Articular chondrocyte of knee joint (primary cell): ENCODE measurements at places on chromosomes 2 and 18. TPM values are rescaled to one million over a fixed set of nuclear protein-coding genes. Genes with fewer than 3 reads are reported as not detected.

The EGR4 gene
- not detected in 2 replicates for total RNA-seq

The NEU2 gene
- total RNA-seq = not detected in 2 replicates

The CREG2 gene
- total RNA-seq = under 0.01 and 0.22 TPM in 2 replicates

The PKDCC gene
- 12.3 and 15.6 TPM in 2 replicates for total RNA-seq

The ING5 gene
- 11.8 and 13.1 TPM in 2 replicates for total RNA-seq

The ACVR2A gene
- 10.2 and 10.8 TPM in 2 replicates for total RNA-seq

The HOXD13 gene
- 0.11 and 0.13 TPM in 2 replicates for total RNA-seq

The EMILIN1 gene
- total RNA-seq = 113 and 123 TPM in 2 replicates

The LRRC30 gene
- not detected in 2 replicates for total RNA-seq

The AP1S3 gene
- 61.7 and 97.0 TPM in 2 replicates for total RNA-seq

The C2orf80 gene
- not detected in 2 replicates for total RNA-seq

The MTIF2 gene
- total RNA-seq = 44.3 and 45.8 TPM in 2 replicates

The SERPINB12 gene
- total RNA-seq = not detected in 2 replicates

The RAX gene
- total RNA-seq = not detected in 2 replicates

The C2orf92 gene
- total RNA-seq = 2.2 and 4.0 TPM in 2 replicates

The ZNF521 gene
- total RNA-seq = 135 and 174 TPM in 2 replicates

The SAG gene
- not detected in 2 replicates for total RNA-seq

The SPDYA gene
- total RNA-seq = 0.86 and 1.3 TPM in 2 replicates

The PARD6G gene
- 0.91 and 1.6 TPM in 2 replicates for total RNA-seq

The DHRS9 gene
- not detected in 2 replicates for total RNA-seq

The GYPC gene
- total RNA-seq = 77.5 and 109 TPM in 2 replicates

The MC2R gene
- total RNA-seq = not detected in 2 replicates

The TLX2 gene
- 0.11 and 0.13 TPM in 2 replicates for total RNA-seq

The MRO gene
- 0.39 and 0.43 TPM in 2 replicates for total RNA-seq

The MRPL33 gene
- total RNA-seq = 88.6 and 104 TPM in 2 replicates

The ALLC gene
- not detected in 2 replicates for total RNA-seq

The CCDC141 gene
- total RNA-seq = 0.11 and 0.39 TPM in 2 replicates

The WDSUB1 gene
- total RNA-seq = 8.1 and 10.1 TPM in 2 replicates

The GALM gene
- 23.5 and 24.4 TPM in 2 replicates for total RNA-seq

The HOXD1 gene
- not detected in 2 replicates for total RNA-seq

The SMCHD1 gene
- 70.4 and 90.9 TPM in 2 replicates for total RNA-seq

The FBLN7 gene
- 3.1 and 6.2 TPM in 2 replicates for total RNA-seq

The CCL20 gene
- not detected in 2 replicates for total RNA-seq

The NGEF gene
- 8.4 and 9.9 TPM in 2 replicates for total RNA-seq

The BOLL gene
- not detected in 2 replicates for total RNA-seq

The PTPN18 gene
- 21.8 and 26.7 TPM in 2 replicates for total RNA-seq

The MYO3B gene
- under 0.01 and 0.13 TPM in 2 replicates for total RNA-seq

The CNGA3 gene
- 0.43 TPM in 1 of 2 replicates, not detected in the other for total RNA-seq

The IHH gene
- not detected in 2 replicates for total RNA-seq

The PTPRN gene
- total RNA-seq = 0.13 and 0.43 TPM in 2 replicates

The CYP27C1 gene
- 2.4 and 3.1 TPM in 2 replicates for total RNA-seq

The RFTN2 gene
- total RNA-seq = 23.5 and 33.0 TPM in 2 replicates

The C2orf72 gene
- 0.65 and 2.1 TPM in 2 replicates for total RNA-seq

The PDE11A gene
- 0.13 and 0.22 TPM in 2 replicates for total RNA-seq

The KCNG3 gene
- total RNA-seq = not detected in 2 replicates

The HNMT gene
- total RNA-seq = 31.5 and 63.0 TPM in 2 replicates
